Fibroblast of skin of scalp (primary cell): ENCODE measurements at places on chromosomes 6 and 20.
A peak's percentile ranks its signal among the peaks of the same experiment; 100 is the strongest.

- no peak for DNase-seq
Observed at GRCh38 chr20:38342713-38343310, 3.5 kb upstream of the LBP start.

DNA sequence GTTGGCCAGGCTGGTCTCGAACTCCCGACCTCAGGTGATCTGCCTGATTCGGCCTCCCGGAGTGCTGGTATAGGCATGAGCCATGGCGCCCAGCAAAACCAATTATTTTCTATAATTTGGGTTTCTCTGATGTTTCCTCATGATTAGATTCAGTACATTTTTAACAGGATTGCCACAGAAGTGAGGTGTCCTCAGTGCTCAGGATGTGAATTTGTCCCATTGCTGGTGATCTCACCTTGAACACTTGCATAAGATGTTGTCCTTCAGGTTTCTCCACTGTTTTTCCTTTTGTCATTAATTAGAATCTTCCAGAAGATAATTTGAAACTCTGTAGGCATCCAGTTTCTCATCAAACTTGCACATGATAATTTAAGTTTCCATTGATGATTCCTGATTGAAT is 45.4 kb upstream of the RPL7L1 start:
- no peak for DNase-seq

DNA sequence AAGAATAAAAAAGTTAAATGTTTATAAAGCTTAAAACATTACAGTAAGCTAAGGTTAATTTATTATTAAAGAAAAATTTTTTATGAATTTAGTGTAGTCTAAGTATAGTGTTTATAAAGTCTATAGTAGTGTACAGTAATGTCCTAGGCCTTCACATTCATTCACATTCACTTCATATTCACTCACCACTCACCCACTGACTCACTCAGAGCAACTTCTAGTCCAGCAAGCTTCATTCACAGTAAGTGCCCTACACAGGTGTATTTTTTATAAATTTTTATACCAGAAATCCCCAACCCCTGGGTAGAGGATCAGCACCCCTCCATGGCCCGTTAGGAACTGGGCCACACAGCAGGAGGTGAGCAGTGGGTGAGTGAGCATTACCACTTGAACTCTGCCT is 24.3 kb upstream of the ADGRF1 start:
- DNase-seq = no peak

GRCh38 chr20:3814928-3815495 is 5.3 kb upstream of the AP5S1 start:
- no peak for DNase-seq

- no peak for DNase-seq
Observed at GRCh38 chr6:46772016-46772415, 21.2 kb upstream of the MEP1A start.

GRCh38 chr6:138593909-138594757 is 94.8 kb upstream of the NHSL1 start:
- DNase-seq = no peak

GRCh38 chr6:3494391-3495100 is 37.7 kb upstream of the SLC22A23 start:
- DNase-seq = no peak

- no peak for DNase-seq
Observed at GRCh38 chr6:20891161-20891560, 356.9 kb downstream of the CDKAL1 start.

DNA sequence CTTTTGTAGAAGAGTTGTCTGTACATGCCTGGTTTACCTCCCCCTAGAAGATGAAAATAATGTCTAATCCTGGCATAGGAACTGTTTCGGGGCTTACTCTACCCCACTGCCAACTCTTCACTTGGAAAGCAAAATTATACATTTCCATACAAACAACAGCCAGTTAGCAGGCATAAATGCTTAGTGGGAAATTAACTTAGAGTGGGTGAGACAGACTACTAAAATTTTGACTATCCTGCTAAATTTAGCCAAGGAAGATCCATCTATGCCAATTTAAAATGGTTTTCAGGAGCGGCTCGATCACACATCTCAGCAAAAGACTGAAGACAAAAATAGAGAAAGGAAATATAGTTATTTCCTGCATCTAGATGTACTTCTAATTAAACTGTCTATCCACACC is 221.2 kb downstream of the TPBG start:
- no peak for DNase-seq

DNA sequence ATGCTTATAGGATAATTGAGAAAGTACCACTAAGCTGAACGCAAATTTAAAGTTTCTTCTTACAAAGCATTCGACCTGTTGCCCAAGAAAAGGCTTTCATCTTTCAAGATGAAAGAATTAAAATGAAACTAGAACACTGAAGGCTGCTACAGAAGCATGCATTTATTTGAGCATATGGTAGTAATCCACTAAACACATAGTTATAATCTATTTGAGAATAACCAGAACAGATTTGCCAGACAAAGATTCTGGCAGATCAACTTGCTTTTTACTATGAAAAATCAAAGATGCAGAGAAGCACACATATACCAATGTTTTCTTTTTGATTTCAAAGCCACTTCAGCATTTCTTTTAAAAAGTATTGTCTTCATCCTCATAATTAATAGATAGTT is 412.2 kb downstream of the UTRN start:
- DNase-seq = no peak

DNA sequence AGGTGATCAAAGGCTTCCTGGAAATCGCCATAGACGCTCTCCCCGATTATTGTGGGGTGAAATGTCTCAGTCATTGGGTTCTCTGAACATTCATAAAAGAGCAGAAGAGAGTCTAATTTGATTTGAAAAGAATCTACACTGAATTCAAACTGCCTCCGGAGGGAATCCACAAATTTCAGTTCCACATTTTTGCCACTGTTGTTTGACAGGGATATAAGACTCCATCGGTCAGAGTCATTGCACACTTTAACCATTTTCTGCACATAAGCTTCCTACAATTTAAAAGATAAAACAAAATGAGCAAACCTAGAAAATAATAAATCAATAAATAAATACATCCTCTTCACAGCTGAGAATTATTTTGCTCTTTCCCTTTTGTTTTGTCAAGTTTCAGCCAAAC is 2.3 kb downstream of the TENT5A start:
- no peak for DNase-seq

DNA sequence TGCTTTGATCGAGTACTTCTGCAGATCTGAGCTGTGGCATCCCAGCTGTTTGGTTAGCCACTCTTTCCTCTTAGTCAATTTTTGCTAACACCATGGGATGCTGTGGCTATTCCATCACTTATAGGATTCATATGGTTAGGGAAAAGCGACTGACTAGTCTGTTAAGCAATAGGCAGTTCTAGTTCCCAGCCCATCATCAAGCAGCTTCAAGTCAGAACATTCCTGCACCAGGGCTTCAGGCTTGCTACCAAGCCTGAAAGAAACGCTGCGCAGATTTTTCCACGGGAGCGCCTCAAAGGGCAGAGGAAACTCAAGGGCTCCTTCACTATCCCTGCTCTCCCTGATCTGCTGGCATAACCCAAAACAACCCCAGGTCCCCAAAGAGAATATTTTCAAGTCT is 159.8 kb upstream of the SUPT3H start:
- peak; percentile 45 for DNase-seq

GRCh38 chr6:168560126-168560525 is 119.1 kb downstream of the SMOC2 start:
- no peak for DNase-seq

DNA sequence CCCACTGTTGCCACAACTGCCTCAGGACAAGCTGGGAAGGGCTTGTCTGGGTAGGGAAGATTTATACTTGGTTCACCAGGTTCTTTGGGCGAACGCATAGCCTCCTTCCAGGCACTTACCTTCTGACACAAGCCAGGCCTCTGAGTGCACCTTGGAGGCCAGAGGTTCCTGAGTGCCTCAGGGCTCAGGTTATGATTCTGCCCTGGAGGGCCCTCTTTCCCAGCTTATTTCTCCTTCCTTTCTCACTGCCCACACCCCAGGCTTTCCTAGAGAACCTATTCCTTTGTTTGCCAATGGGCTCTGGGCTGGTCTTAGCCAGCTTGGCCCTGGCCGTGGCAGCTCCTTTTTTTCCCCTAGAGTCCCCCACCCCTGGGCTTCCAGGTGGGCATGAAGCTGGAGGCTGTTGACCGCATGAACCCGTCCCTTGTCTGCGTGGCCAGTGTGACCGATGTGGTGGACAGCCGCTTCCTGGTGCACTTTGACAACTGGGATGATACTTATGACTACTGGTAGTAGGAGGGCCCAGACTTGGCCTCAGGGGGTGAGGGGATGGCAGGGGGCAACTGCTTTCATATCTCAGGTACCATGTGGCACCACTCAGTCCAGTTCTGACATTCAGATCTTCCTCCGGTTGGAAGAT is 25.0 kb downstream of the L3MBTL1 start:
- DNase-seq = no peak

DNA sequence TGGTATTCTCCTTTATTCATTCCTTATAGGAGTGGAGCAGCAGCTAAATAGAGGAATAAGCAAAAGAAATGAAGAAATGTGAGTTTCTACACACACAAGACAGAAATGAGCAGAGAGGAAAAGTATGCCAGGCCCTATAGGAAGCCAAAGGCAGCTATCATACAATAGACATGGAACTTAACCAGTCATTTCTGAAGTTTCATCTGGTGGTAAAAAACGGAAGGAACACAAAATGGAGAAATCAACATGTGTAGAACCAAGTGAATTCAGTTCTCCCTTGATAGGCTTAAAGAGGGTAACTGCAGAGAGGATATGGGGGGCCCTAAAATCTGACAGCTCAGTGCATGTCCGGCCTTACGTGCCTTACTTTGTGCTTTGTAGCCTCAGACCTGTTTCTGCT is 44.6 kb downstream of the TSBP1 start:
- DNase-seq = no peak

GRCh38 chr6:25173951-25174474 is 105.2 kb upstream of the CARMIL1 start:
- DNase-seq = peak; percentile 99

DNA sequence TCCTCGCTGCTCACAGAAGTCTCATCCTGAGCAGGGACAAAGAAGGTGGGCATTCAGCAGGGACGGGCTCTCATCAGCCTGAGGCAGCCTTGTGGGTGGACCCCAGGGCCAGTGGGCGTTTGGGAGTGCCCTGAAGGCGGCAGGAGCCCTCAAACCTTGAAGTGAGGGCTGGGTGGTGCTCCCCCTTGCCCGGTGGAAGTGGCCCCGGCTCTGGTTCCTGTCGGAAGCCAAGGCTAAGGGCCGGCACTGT is 110.5 kb downstream of the NOL4L start:
- no peak for DNase-seq

DNA sequence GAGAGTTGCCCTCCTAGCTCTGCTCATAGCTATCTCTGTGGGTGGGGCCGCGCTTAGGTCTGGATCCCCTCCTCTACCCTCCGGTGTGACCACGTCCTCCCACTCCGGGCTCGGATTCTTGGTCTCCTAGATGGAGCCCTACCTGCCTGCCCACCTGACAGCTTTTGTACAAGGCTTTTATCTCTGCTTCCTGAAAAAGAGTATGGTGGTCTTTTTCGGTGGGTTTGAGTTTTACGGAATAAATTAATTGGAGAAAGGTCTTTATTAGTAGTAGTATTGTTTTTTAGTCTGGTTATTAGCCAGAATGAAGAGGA is 773 bp downstream of the SMAP1 start:
- DNase-seq = no peak

DNA sequence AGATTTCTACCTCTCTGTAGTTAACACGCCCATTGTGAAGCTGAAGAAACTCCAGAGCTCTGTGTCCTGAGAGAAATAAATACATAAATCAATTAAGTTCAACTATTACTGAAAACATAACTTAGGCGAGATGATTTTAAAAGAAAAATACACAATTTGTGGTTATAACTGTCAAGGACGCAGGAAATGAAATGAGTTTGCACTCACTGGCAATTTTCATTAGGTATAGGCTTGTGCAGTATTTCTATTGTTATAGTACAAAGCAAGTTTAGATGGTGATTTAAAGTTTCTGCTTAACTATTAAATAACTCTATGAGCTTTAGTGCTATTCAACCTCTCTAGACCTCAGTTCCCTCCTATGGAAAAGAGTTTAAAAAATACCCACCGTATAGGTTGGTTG is 3.3 kb downstream of the GPLD1 start:
- DNase-seq = no peak

GRCh38 chr6:144103026-144103563 is 7.7 kb upstream of the SF3B5 start:
- no peak for DNase-seq

- DNase-seq = peak; percentile 75
Observed at GRCh38 chr6:44172731-44173500, 14.3 kb downstream of the CAPN11 start.

DNA sequence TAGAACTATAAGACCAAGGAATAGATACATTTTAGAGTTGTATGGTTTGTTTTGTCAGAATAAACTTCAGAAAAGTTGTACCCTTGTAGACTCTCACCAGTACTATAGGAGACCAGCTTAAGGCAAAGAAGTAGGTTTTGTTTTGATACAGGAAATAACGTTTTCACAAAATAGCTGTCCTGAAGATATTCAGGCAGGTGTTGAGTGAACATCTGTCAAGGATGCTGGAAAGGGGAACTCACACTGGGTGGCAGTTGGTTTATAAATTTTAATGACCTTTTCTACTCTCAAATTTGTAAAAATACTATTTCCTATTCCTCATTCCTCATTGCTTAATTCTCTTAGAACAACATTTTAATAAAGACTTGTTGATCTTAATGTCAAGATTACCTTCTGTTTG is 174.0 kb upstream of the MAN1A1 start:
- DNase-seq = no peak

GRCh38 chr20:17490501-17490900 is 40.7 kb downstream of the BFSP1 start:
- no peak for DNase-seq

GRCh38 chr20:18138266-18138582 is 561 bp downstream of the KAT14 start:
- no peak for DNase-seq

- DNase-seq = peak; percentile 56
Observed at GRCh38 chr6:131159578-131159977, 24.3 kb downstream of the AKAP7 start.
